ENCODE measurements at places on chromosomes 1 and 21. TPM values are rescaled to one million over a fixed set of nuclear protein-coding genes. Genes with fewer than 3 reads are reported as not detected.

FCRLA gene
- 1.0 TPM for total RNA-seq

PARS2 gene
- total RNA-seq = 5.2 TPM

SLC41A1 gene
- total RNA-seq = 12.0 TPM

RTCA gene
- 28.7 TPM for total RNA-seq

CELA3B gene
- not detected for total RNA-seq
